ENCODE measurements at places on chromosomes 3 and 15.

DNA sequence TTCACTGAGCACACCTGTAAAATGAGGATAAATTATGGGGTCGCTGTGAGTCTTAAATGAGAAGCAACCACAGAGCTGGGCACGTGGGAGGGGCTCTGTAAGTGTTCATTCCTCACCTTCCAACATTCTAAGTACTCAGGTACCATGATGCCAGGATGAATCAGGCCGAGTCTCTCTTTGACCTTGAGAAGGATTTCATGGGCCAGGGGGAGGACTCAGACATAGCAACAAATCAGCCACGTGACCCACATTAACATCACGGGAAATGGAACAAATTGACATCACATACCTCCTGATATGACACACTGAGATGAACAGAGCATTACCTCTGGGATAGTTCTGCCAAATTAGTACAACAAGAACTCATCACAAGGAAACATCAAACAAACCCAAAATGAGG, 35.2 kb upstream of the USP3 start:
- DNase-seq, result no peak

GRCh38 chr3:119580067-119580760, 922 bp downstream of the ADPRH start:
- DNase-seq, result no peak

GRCh38 chr15:72340366-72340765, 20.4 kb upstream of the CELF6 start:
- no peak for DNase-seq

- no peak for DNase-seq
These were observed 202.2 kb downstream of the SSR3 start for GRCh38 chr3:156352728-156353127.

GRCh38 chr15:85754989-85755388, 39.7 kb downstream of the KLHL25 start:
- DNase-seq, result no peak

- no peak for DNase-seq
These were observed 6.2 kb upstream of the ZNF35 start for GRCh38 chr3:44642337-44642736.

GRCh38 chr3:30428251-30428650, 178.2 kb upstream of the TGFBR2 start:
- no peak for DNase-seq

- no peak for DNase-seq
These were observed 120.3 kb upstream of the PHLDB2 start for GRCh38 chr3:111738790-111739189.

Data from amygdala (tissue), 56 donors.